IPS DF 19.7 (cell line): ENCODE measurements at places on chromosomes 1 and 21.

DNA sequence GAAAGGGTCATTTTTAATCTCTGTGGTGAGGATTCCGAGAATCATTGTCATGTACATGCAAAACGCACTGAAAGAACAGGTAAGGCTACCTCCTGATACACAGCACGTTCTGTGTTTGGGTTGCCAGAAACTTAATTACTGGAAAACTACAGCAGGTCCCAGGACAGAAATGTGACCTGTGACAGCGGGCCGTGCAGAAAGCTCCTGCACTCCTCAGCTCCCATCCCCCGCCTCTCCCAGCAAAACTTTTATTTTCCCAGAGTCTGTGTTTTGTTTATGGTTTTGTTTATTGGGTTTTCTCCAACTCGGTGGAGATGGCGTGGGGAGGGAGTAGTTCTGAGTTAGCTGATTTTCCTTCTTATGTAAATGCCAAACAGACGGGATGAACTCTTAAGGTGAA, 44.7 kb downstream of the SLC44A3 start:
- no peak for DNase-seq

DNA sequence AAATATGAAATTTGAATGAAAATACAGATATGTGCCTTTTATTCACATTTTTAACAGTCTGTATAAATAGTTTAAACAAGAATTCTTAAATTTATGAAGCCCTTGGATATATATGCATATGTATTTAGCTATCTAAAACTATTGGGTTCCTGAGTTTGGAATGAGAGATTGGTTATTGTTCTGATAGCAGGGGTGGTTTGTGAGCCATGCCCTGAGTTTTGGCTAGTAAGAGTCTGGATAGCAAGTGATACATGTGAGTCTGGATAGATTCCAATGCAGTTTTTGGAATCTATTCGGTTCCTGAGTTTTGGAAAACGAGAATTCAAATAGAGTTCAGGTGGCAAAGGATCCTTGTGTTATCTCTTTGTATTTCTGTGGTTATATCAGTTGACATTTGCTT, 2.8 kb downstream of the MAN1A2 start:
- DNase-seq = no peak

GRCh38 chr1:156111355-156111962, 3.1 kb upstream of the LMNA start:
- no peak for DNase-seq

GRCh38 chr1:113931451-113931851, 2.3 kb downstream of the HIPK1 start:
- no peak for DNase-seq

DNA sequence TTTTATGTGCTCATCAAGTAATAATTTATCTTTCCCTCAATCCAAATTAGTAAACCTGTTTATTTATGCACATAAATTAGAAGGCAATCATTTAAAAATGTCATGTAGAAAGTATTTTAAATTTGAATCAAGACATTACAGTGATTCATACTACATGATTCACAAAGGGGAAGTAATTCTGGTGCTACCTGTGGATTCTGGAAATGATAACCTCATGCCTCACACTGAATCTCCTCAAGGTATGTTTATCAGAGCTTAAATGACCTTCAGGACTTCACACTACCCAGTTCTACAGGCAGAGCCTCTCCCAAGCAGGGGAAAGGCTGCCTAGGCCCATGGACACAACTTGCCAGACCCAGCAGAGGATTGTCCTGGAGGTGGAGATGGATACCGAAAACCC, 25.2 kb upstream of the TDRD10 start:
- DNase-seq = no peak

GRCh38 chr21:42564561-42564971, 50.9 kb downstream of the SLC37A1 start:
- DNase-seq = no peak

- no peak for DNase-seq
Measured at GRCh38 chr1:98005326-98006010, 84.6 kb upstream of the DPYD start.

GRCh38 chr1:18446751-18447150, 34.0 kb upstream of the KLHDC7A start:
- no peak for DNase-seq

DNA sequence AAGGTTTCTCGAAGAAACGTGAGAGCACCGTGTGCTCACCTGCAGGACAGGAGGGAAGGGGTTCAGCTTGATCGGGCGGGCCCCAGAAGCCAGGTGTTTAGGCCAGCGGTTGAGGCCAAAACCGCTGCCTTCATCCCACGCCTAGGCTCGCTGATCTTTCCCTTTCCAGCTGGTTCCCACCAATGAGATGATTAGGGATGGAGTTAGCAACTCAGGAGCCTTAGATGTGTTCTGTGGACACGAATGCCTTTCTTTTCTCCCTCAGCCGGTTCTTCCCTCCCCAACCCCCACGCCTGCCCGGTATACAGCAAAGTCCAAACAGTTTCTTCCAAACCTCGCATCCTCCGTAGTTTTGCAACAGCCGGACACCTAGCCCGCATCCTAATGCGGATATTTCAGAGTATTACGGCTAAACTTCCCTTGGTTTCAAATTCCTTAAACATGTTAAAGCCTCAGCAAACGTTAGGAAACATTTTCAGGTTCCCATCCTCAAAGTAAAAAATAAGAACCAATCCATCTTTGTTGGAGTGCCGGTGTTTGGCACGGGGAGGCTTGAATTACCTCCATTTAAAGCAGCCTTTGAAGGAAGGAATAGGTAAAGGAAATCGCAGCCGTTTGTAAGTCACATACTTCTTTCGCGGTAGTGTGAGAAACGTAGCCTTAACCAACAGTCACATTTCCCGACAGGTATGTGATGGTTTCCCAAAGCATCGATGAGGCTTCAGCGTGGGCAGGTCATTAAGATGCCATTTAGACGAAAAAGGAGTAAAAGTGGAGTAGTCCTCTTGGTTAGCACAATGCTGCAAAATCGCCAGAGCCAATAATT, 1.1 kb downstream of the LRRC8C start:
- no peak for DNase-seq

GRCh38 chr1:84386716-84387479, 11.4 kb upstream of the DNASE2B start:
- no peak for DNase-seq

GRCh38 chr1:162458236-162458635, 39.4 kb upstream of the UHMK1 start:
- no peak for DNase-seq

GRCh38 chr1:185244015-185244747, 72.9 kb downstream of the IVNS1ABP start:
- no peak for DNase-seq

DNA sequence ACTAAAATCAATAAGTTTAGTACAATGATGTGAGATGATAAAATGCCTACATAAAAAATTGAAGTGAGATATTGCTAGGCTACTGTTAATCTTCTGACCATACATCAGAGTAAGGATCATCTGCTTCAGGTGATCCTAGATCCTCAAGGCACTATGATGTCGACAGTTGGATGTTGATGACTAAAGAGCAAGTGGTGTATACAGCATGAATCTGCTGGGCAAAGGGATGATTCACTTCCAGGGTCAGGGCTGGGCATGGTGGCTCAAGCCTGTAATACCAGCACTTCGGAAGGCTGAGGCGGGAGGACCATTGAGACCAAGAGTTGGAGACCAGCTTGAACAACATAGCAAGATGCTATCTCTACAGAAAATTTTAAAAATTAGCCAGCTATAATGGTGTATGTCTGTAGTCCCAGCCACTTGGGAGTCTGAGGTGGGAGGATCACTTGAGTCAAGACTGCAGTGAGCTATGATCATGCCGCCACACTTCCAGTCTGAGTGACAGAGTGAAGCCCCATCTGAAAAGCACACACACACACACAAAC, 24.6 kb downstream of the NUF2 start:
- no peak for DNase-seq

DNA sequence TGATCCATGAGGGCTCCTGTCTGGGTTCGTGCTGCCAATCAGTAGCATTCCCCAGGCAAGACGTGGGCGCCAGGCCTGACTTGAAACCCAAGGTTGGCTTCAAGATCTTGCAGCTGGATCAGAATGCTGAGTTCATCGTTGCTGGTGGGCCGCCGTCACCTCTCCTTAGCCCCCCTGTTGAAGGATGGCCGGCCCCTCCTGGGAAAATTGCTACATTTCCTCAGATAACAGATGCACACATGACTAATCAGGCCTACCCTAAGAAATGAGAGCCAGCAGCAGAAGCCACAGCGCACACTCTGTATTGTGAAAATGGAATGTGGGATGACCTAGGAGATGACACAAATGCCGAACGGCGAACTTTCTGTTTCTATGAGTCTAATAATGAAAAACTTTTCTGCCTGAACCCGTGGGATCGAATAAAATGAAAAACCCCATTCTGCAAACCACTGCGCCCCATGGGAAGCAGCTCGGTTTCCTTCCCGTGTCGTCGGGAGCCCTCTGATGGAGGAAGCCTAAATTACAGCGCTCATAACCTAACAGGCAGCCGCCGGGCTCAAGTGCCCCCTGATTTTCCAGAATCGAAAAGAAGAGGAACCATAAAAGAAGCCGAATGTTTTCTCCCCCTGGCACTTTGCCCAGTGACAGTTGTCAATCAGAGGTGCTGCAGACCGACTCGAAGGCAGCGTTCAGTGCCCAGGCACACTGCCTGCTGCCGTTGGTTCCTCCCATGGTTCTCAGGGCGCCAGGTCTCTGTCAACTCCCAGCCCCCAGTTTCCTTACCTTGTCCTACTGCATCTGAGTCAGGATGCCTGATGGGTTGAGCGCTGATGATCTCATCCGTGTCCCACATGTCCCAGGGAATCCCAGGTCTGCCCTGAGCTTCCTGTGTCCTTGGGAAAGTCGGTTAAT, 38.2 kb upstream of the H6PD start:
- DNase-seq = no peak

DNA sequence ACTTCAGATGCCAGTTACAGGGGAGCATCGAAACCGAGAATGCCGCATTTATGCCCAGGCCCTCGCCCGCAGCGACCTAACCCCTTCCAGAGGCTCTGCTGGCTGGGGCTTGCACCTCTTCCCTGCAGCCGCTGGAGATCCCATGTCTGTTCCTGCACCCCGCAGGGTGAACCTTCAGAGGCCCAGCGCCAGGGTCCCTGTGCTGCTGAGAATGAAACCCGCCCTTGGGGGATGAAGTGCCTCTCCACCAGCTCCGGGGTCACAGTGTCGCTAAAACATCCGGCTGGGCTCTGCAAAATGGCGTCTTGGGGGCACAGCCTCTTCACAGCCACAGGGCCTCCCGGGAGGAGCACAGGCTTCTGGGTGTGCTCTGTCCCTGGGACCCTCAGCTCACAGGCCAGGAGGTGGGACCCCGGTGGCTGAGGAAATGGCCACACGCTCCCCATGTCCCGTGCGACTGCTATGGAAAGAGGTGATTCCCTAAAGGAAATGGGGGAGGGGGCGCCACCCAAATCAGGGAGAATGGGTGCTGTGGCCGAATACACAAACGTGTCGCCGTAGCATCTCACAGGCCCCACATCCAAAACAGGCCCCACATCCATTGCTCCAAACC, 39.9 kb upstream of the TSPEAR start:
- no peak for DNase-seq

GRCh38 chr21:38909109-38909508, 103.4 kb downstream of the ETS2 start:
- no peak for DNase-seq

GRCh38 chr1:152907686-152908601, at the start of gene IVL:
Gene IVL (plus strand): TSS chr1:152908546. CDS start chr1:152909798, 1,252 bp downstream.
- DNase-seq = no peak
